Kidney (tissue), 22 donors: ENCODE measurements at places on chromosomes 6 and 20. TPM values are rescaled to one million over a fixed set of nuclear protein-coding genes. Genes with fewer than 3 reads are reported as not detected.

- DNase-seq, result no peak
Observed at GRCh38 chr6:71015392-71015791, 58.5 kb upstream of the B3GAT2 start.

DNA sequence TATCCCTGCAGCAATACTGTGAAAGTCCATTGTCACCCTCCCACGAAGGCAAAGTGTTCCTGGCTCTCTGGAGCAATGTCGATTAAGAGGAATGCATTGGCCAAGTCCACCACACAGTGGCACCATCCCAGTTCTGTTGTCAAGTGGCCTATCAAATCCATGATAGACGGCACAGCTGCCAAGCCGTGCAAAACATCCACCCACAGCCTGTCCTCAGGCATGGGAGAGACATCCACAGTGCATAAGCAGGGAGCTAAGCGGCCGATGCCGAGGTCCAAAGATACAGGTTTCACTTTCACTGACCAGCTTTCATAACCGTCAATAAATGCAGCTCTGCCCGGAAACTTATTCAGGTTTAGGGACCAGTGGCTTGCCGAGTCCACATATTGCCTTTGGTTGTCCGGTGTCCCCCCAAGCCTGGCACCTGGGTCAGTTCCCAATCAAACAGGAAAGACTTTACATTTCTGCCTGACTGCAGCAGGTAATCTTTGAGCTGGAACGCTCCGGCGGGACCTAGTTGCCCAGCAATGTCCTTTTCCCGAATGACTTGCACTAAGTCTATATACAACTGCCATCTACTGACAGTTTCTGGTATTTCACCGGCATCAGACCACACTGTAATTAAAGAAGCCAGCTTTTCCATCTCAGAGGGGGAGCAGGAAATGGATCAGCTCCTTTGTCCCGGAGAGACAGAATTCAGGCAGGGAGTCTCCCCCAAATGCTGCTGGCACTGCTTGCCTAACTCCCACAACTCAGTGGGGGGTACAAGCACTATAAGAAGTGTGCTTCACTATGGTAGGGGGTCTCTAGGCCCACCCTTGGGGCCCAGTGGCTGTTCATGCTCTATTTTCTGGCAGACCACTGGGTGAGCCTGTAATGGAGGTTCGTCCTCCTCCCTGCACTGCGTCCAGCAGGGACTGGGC is 6.3 kb downstream of the ZKSCAN3 start:
- DNase-seq, result peak; percentile 87

Gene LBP
- 2.3 TPM for total RNA-seq

- DNase-seq, result no peak
Observed at GRCh38 chr6:47203938-47204611, 105.6 kb downstream of the TNFRSF21 start.

DNA sequence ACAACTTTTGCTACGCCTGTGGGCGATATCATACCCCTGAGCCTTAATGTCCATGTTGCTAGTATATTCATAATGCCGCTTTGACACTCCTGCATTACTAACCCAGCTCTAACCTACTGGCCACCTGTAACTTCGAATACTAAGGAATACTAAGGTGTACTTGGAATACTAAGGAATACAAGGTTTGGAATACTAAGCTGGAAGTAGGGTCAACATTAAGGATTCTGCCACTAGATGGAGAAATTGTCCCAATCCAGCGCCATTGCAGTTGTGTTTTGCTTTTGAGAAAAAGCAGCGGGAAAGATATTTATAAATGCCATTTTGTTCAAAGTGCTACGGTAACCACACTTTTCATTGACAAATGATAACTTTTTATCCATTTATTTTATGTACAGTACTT is 10.7 kb downstream of the TBXT start:
- DNase-seq, result peak; percentile 53

DNA sequence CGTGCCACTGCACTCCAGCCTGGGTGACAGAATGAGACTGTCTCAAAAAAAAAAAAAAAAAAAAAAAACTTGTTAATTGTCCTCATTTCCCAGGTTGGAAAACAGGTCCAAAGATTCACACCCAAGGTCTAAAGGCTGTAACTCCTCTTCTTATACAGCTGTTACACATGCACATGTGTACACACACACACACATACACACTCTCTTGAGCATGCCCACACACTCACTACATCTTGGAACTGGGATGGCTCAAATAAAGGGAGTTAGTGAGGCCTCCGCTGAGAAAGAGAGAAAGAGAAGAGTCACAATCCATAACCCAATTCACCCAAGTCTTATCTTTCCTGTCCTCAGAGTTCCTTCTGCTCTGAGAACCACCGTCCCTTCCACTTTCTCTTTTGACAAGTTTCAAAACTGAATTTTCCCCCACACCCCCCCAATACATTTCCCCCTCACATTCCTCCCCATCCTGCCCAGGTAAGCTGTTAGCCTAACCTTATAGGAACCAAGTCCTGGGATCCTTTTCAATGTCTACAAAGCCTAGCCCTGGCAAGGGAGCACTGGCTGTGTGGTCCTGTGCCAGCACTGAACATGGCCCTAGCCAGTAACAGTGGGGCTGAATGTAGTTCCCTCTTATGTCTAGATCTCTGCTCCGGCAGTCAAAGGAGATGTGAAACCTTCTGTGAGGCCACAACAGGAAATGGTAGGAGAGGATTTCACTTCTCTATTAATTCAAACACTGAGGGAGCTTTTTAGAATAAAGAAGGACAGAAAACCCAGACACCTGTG is 3.2 kb upstream of the HLA-DMB start:
- no peak for DNase-seq

DNA sequence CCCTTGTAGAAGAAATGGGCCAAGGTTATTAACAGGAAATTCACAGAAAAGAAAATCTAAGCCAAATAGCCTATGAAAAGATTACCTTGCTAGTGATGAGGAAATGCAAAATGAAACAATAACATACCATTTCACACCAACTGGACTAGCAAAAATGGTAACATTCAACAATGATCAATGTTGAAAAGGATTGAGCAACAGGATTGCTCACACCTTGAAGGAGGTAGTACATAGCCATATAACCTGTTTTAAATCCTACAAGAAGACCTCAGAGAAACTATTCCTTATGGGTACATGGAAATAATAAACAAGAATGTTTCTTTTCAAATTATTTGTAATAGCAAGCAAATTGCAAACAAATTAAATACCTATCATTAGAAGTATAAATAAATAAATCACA is 107.4 kb downstream of the BFSP1 start:
- DNase-seq, result no peak

- no peak for DNase-seq
Observed at GRCh38 chr6:139402876-139403386, 28.5 kb upstream of the CITED2 start.

Gene ANKEF1
- 6.6 TPM for total RNA-seq
